ENCODE measurements at places on chromosomes 16 and 17.
A peak's percentile ranks its signal among the peaks of the same experiment; 100 is the strongest.

GRCh38 chr16:57447186-57447962 is at the start of the genes CIAPIN1 and COQ9:
Gene CIAPIN1, minus strand, starts transcription at chr16:57447385. Its CDS starts 6,457 bp downstream, at chr16:57440928.
Gene COQ9, plus strand, starts transcription at chr16:57447479. Its CDS starts 27 bp downstream, at chr16:57447506.
- peak; percentile 93 for DNase-seq

DNA sequence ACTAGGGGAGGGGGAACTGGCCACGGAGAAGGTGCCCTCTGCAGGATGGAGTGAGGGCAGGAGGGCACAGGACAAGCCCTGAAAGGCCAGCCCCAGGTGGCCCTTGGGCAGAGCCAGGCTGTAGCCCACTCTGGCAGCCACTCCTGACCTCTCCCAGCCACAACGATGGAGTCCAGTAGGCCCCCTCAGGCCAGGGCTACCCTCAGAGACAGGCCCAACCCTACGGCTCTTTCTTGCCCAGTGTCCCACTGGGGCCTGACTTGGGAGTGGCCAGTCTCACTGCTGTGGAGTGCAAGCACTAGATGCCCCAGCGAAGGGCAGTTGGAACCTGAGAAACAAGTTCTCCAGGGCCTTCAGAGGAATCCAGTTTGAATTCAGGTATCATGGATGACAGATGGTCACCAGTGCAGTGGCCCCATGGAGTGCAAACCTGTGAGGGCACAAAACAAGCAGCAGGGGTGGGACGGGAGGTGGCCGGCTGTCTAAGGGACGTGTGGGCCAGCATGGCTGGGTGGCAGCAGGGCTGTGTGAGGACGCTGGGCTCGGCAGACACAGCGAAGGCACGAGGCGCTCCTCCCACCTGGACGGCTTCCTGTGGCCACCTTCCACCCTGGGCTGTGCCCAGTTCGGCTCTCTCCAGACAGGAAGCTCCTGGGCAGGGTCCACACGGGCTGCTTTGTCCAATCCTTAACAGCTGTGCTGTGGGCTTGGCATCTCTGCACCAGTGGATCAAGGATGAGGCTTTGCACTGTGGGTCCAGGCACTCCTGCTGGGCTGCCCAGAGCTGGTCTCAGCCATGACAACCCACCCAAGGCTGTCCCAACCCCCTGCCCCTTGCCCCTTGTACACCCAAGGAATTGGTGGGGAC is 72.1 kb downstream of the AMFR start:
- no peak for DNase-seq

GRCh38 chr17:80891397-80892018 is 100.1 kb upstream of the CHMP6 start:
- peak; percentile 83 for DNase-seq

DNA sequence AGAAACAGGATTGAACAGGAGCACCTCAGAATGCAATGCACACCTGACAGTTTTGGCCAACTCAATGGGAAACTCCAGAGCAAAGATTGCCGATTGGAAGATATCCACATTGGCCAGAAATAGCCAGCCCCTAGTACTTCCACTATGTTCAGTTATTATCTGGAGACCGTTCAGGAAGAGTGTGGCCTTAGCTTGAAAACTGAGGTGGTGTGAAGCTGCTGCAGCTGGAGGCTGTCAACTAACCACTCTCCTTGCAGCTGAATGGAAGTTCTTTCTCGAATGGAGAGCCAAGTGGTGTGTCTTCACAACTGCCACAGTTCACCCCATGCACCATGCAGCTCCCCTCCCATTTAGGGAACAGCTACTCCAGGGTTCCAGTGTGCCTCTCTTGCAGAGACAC is 61.9 kb upstream of the DHX40 start:
- DNase-seq: no peak

GRCh38 chr16:2827374-2827791 is 2.7 kb upstream of the ZG16B start:
- DNase-seq: no peak

DNA sequence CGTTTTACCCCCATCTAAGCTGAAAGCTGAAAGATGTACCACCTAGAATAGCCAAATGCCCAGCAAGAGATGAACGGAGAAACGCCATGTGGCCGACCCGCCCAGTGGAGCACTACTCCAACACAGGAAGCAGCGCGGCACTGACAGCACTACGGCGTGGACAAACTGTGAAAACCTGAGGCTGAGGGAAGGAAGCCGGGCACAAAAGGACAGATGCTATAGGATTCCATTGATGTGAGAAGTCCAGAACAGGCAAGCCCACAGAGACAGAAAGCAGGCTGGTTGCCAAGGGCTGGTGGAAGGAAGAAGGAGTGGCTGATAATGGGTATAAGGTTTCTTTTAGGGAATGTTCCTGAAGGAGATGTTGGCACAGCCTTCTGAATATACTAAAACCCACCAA is 29.4 kb upstream of the SLC38A8 start:
- no peak for DNase-seq

DNA sequence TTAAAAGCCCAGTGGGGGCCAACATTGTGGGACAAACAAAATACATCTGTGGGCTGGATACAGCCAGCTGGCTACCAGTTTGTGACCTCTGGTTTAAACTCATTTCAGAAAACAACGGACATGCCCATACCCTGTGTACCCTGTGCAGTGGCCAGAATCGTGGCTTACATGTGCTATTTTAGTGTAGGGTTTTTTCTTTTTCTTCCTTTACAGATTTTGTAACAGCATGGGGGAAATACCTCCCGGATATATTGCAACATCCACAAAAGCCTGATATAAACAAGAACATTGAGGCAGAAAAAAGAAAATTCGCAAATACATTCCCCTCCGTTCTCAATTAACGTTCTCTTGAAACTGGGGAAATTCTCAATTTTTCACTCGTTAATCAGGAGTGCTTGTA is 7.3 kb downstream of the HS3ST4 start:
- DNase-seq: no peak

DNA sequence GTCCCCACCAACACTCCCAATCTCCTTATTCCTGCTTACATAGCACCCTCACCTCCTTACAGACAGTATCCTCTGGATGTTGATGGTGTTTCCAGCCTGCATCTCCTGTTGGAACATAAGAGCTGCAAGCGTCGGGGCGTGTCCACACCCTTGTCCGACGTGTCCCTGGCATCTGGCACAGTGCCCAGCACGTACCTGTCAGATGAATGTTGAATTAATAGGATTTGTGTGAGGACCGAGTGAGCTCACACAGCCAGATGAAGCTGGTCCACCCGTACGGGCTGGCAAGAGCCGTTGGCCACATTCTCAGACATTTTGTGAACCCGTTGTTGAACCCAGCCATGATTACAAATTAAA is 12.2 kb upstream of the CBX4 start:
- DNase-seq: no peak

Data from GM19239 (cell line).